ENCODE measurements at places on chromosomes 11 and 22.

DNA sequence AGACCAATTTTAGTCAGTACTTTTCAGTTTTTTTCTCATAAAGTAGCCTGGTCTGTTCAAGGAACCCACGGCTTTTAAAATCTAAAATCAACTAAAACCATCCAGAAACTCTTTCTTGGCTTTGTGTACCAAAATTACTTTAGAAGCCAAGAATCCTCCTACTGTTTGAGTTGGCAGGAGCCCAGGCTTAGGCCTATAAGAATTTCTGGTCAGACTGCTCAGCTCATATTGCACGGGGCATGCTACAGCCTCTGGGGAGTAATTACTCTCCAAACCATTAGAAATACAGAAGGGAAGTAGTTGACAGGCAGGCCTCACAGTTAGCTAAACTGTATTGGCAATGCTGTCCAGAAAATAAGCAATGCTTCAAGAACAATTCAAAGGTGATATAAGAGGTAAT lies 1862.9 kb upstream of the RAG2 start:
- DNase-seq = peak; percentile 80

DNA sequence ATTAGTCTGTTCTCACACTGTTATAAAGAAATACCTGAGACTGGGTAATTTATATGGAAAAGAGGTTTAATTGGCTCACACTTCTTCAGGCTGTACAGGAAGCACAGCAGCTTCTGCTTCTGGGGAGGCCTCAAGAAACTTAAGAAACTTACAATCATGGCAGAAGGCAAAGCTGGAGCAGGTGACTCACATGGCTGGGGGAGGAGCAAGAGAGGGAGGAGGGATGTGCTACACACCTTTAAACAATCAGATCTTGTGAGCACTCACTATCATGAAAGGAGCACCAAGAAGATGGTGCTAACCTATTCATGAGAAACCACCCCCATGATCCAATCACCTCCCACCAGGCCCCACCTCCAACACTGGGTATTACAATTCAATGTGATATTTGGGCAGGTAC lies 381.6 kb downstream of the ETS1 start:
- no peak for DNase-seq

- no peak for DNase-seq
Observed at GRCh38 chr22:28187612-28188011, 268.6 kb upstream of the PITPNB start.

DNA sequence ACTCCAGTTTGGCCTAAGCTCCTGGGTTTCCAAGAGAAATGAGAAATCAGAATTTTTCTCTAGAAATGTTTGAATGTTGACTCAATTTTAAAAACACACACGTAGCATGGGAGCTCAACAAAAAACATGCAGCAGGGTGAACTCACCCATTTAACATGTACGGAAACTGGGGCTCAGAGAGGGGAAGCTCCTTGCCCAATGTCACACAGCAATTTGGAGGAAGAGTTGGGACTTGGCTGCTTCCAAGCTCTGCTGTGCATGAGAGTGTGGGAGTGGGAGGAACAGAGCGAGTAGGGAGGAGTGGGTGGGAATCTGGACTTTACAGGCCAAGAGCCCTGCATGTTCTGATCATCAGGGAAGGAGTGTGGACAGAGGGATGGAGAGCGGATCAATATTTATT lies 5.9 kb downstream of the TPST2 start:
- no peak for DNase-seq

GRCh38 chr11:68965901-68966853 lies 14.6 kb downstream of the MRGPRD start:
- DNase-seq = no peak

DNA sequence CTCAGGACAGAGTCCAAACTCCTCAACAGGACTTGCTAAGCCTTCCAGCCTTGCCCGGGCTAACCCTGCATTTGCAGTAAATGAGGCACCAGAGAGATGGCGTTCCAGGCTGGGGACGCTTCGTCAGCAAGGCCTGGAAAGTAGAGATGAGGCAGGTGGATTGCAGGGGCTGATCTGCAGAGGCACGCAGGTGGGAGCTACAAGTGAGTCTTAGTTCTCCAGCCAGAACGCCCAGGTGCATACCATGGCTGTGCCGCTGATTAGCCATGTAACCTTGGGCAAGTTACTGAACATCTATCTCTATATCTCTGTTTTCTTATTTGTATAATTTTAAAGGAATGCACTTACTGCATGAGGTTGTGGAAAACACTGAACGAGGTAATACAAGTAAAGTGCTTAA lies 52.7 kb upstream of the BARX2 start:
- no peak for DNase-seq

- peak; percentile 11 for DNase-seq
Observed at GRCh38 chr11:36775130-36775529, 177.1 kb upstream of the RAG2 start.
